ENCODE measurements at places on chromosomes 3 and 15. TPM values are rescaled to one million over a fixed set of nuclear protein-coding genes. Genes with fewer than 3 reads are reported as not detected.

- no peak for DNase-seq
These were observed 38.8 kb downstream of the PTPRG start for GRCh38 chr3:61600195-61600594.

Gene ADPRH
- total RNA-seq = 1.9 TPM

Gene ALG3
- 36.0 TPM for total RNA-seq

DNA sequence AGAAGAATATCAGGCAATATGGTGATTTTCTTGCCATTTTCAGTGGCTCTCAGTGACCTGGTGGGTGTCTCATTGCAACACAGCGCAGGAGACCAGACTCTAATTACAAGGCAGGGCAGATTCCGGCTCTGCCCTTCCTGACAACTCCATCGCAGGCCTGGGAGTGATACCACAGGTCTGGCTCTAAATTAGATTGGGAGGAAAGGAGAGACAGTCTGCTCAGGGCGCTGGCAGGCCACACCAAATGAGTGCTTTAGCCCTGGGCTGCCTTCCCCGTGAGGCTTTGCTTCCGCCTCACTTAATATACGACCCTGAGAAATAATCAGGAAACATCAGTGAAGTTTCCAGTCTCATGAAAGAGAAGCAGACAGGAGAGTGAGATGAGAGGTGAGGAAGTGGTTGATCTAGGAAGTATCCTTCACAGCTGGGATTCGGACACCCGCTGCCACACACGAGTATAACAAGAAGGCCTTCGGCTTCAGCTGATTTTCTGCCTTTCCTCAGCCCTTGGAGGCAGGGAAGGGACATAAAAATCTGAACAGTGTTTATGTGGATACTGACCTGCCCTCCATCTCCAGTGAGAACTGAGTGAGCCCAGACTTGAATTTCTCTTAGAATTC, 73.7 kb upstream of the PROK2 start:
- no peak for DNase-seq

DNA sequence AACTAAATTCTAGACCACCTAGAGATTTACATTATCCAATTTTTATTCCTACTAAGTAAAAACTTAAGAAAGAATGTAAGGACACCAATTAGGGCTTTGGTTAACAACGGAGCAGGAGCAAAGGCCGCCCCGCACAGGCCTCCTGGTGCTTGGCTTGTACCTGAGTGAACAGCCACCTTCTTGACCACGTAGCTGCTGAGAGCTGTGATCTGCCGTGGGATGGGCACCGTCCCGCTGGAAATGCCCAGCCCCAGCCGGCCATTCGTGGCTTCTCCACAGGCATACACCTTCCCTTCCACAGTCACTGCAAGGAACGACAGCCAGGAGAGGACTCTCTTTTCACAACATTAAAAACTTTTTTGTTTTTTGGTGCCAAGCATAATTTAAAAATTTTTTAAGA, 79.6 kb upstream of the OCA2 start:
- no peak for DNase-seq

DNA sequence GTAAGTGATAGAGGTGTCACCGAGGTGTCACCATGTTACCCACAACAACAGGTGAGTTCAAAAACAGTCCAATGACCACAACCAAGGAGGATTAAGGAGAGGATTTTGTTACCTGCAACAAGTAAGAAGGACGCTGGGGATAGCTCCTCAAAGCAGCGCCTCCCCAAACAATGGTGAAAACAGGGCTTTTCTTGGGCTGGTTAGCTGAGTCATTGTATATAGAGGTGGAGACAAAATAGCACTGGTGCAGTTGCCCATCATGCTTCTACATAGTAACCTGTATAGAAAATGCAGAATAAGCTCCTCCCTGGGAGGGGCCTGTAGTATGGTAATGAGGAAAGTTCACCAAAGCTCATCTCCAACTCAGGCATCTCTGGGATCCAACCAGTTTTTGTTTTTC, 116.9 kb upstream of the EIF1B start:
- no peak for DNase-seq

GRCh38 chr15:31489281-31489680, 162.6 kb downstream of the KLF13 start:
- no peak for DNase-seq

GRCh38 chr3:23945663-23945912, 502 bp downstream of the NR1D2 start:
- no peak for DNase-seq

- no peak for DNase-seq
These were observed 115.4 kb upstream of the RAD18 start for GRCh38 chr3:9078561-9079240.

- DNase-seq = no peak
These were observed 279.7 kb downstream of the LPP start for GRCh38 chr3:188433521-188434150.

Gene TMEM44
- 26.8 TPM for total RNA-seq

All from mesothelial cell of epicardium (in vitro differentiated cells).